ENCODE measurements at places on chromosomes 11 and 22. TPM values are rescaled to one million over a fixed set of nuclear protein-coding genes. Genes with fewer than 3 reads are reported as not detected.

GRCh38 chr11:119089319-119089718 is 4.6 kb downstream of the HMBS start:
- DNase-seq = no peak

Gene SYT7
- 1.3 TPM for total RNA-seq

Gene HBB
- total RNA-seq = 202 TPM

Gene HORMAD2
- not detected for total RNA-seq

Gene GSTT2B
- total RNA-seq = not detected

All from stomach (tissue), 19 donors.